Thymus (tissue), 14 donors: ENCODE measurements at places on chromosomes 3 and 15. TPM values are rescaled to one million over a fixed set of nuclear protein-coding genes. Genes with fewer than 3 reads are reported as not detected.
A peak's percentile ranks its signal among the peaks of the same experiment; 100 is the strongest.

DNA sequence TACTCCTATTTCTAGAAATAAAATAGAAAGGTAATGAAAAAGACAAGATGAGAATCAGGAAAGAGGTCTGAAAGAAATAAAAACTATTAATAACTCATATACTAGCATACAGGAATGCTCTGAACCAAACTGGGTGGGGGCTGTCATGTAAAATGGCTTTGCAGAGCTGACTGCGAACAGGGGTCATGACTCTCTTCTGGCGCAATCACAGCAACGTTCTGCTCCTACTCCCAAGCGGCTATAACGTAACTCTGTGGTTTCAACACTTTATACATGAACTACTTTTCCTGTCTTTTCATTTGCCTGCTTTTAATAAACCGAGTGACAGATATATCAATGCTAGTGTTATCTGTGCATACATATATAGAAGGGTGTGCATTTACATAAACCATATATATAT, 116.7 kb downstream of the DLG1 start:
- no peaks in the 10 kb centered on the region for H3K36me3 ChIP-seq
- no peak overlapping the region for H3K27ac ChIP-seq
- no peak for DNase-seq
- H3K27me3 ChIP-seq, result no peaks in the 10 kb centered on the region
- no peak overlapping the region for H3K4me3 ChIP-seq

DNA sequence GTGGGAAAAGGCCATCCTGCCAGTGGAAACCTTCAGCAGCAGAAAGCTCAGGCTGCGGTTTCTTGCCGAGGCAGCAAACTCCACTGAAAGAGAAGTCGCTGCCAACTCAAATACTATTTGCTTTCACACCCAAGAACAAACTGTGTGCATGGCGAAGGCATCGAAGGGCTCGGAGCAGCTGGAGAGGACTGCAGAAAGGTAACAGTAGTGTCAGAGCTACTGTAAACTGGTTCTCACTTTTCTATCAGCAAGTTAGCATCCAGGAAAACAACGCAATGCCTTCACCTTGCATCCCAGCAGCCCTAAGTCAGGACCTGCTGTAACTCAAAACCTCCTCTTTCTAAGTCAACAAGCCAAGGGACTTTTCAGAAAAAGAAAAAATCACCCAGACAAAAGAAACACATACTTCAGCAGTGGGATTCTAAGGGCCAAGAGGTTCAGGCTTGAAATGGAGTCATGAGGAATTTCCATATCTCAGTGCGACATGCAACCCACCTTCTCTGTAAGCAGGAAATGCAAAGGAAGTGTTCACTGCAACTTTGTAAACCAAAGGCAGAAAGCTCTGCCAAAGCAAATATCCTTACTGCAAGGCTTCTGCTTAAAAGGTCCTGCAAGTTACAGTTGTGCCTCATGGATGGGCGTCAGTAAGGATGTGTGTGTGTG, 193.5 kb downstream of the FOXP1 start:
- peaks cover 30% of the 10 kb centered on the region for H3K4me1 ChIP-seq
- peak; percentile 59 for DNase-seq
- no peaks in the 10 kb centered on the region for H3K27me3 ChIP-seq
- H3K36me3 ChIP-seq, result no peaks in the 10 kb centered on the region
- H3K4me3 ChIP-seq, result peak overlapping the region; percentile 5
- peak overlapping the region; percentile 85 for H3K27ac ChIP-seq

GRCh38 chr3:110562621-110563020, 509.0 kb upstream of the NECTIN3 start:
- no peaks in the 10 kb centered on the region for H3K4me1 ChIP-seq
- no peaks in the 10 kb centered on the region for H3K27me3 ChIP-seq
- H3K27ac ChIP-seq, result no peak overlapping the region

DNA sequence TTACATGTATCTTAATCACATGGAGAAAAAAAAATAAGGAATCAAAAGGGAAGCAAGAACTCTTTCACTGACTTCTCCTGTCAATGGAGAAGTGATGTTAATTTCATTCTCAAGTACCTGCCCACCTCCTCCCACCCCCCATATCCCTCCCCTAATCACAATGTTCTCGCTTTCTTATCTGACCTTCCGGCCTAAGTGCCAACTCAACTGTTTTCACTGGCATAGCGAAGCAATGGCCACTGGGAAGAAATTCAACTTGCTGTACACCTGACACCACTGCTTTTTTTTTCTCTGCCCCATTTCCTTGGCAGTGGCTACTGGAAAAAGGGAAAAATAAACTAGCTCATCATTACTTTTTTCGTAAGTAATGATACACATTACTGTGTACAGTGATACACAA, 3.8 kb downstream of the SGO1 start:
- peaks cover 52% of the 10 kb centered on the region for H3K36me3 ChIP-seq
- peaks cover 6% of the 10 kb centered on the region for H3K4me1 ChIP-seq
- H3K27me3 ChIP-seq, result no peaks in the 10 kb centered on the region
- no peak overlapping the region for H3K4me3 ChIP-seq
- DNase-seq, result no peak
- H3K27ac ChIP-seq, result no peak overlapping the region

- no peaks in the 10 kb centered on the region for H3K36me3 ChIP-seq
- no peak for DNase-seq
- no peaks in the 10 kb centered on the region for H3K27me3 ChIP-seq
- no peak overlapping the region for H3K4me3 ChIP-seq
- H3K27ac ChIP-seq, result no peak overlapping the region
- H3K4me1 ChIP-seq, result no peaks in the 10 kb centered on the region
Measured at GRCh38 chr15:60937278-60937677, 291.8 kb downstream of the RORA start.

The TRPM1 gene
- total RNA-seq, result 0.09 TPM

DNA sequence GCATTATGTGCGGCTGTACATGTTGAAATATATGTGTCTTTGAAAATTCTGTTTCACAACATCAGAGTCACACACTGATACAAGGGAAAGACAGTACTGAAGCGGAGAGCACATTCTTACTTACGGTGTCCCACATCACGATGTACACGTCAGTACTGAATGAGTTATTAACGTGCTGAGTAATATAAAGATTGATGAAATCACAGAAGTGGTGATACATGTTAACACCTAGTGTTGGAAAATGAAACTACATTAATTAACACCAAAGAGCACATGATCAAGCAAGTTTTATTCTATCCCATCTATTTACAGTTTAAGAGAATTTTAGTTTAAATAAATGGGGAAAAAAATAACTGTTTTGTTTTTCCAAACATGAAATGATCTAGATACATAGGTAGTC, 15.6 kb downstream of the EOGT start:
- H3K27me3 ChIP-seq, result no peaks in the 10 kb centered on the region
- no peak overlapping the region for H3K27ac ChIP-seq
- H3K4me3 ChIP-seq, result no peak overlapping the region
- no peak for DNase-seq

DNA sequence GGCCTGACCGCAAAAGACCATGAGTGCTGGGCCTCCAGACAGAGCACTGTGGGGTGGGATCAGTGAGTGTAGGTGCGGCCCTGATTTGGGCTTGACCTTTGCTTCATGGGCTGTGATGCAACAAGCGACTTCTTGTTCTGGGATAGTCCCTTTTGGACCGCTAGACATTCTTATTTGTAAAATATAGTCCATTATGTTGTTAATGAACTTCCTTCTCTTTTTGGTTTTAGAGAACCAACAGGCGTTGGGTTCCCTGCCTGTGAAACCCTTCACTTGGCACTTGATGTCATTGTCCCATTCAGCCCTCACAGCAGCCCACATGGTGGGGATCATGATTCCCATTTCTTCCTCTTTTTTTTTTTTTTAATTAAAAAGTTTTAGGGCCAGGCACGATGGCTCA, 15.8 kb upstream of the TRH start:
- DNase-seq, result no peak
- H3K4me3 ChIP-seq, result no peak overlapping the region
- no peaks in the 10 kb centered on the region for H3K36me3 ChIP-seq
- peaks cover 9% of the 10 kb centered on the region for H3K4me1 ChIP-seq
- no peaks in the 10 kb centered on the region for H3K27me3 ChIP-seq

DNA sequence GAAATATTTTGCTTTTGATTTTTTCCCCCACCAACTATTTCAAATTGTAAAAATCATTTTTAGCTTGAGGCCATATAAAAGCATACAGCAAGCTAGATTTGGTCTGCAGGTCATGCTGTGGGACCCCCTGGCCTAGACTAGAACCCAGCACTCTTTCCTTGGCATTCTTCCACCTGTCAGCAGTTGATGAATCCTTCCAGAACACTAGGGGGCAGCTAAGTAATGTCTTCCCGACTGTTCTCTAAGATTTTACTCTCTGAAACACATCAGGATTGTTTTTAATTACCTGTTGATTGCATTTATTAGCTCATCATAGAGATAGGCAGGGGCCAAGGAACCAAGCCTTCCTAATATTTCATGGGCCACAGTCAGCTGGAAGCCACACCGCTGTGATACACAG, 174.5 kb downstream of the CACNA1D start:
- no peaks in the 10 kb centered on the region for H3K36me3 ChIP-seq
- no peaks in the 10 kb centered on the region for H3K27me3 ChIP-seq
- DNase-seq, result no peak
- no peaks in the 10 kb centered on the region for H3K4me1 ChIP-seq

The HACD2 gene
- total RNA-seq, result 12.2 TPM

DNA sequence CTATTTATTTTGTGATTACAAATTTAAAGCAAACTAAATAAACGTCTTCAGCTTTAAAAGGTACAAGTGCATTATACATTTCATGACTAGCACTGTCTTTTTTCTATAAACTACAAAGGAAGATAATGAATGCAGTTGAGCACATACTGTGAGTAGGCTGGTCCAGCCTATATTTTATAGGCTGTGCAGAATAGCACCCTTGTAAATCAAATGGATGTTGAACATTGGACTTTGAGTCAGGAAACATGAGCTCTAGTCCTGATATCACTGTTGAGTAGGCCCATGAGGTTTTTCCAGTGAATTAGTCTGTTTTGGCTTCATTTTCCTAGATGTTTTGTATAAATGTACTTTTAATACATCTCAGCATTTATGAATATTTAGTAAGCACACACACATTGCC, 447.3 kb upstream of the KCNMB2 start:
- no peak for DNase-seq
- H3K27me3 ChIP-seq, result no peaks in the 10 kb centered on the region

The RHCG gene
- total RNA-seq, result 0.85 TPM

GRCh38 chr15:81740416-81740815, 305.4 kb downstream of the MEX3B start:
- no peaks in the 10 kb centered on the region for H3K27me3 ChIP-seq
- no peak for DNase-seq
- no peak overlapping the region for H3K27ac ChIP-seq
- H3K36me3 ChIP-seq, result no peaks in the 10 kb centered on the region
- no peak overlapping the region for H3K4me3 ChIP-seq

DNA sequence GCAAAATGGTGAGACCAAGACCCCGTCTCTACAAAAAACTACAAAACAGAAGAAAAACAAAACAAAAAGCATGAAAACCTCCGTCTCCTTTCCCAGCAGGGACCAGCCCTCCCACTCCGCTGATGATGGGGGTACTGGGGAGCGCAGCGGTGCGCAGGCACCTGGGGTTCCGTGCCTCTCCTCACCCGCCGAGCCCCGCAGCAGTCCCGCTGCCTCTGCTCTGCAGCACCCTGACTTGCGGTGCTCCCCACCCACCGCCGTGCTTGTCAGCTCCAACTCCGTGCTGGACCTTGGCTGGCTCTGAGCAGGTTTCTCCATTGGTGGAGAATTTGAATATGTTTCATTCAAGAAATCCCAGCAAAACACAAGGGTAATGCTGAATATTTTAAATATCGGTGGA, 46.7 kb upstream of the ATP10A start:
- H3K27me3 ChIP-seq, result no peaks in the 10 kb centered on the region
- no peak for DNase-seq
- no peak overlapping the region for H3K4me3 ChIP-seq
- H3K4me1 ChIP-seq, result no peaks in the 10 kb centered on the region

DNA sequence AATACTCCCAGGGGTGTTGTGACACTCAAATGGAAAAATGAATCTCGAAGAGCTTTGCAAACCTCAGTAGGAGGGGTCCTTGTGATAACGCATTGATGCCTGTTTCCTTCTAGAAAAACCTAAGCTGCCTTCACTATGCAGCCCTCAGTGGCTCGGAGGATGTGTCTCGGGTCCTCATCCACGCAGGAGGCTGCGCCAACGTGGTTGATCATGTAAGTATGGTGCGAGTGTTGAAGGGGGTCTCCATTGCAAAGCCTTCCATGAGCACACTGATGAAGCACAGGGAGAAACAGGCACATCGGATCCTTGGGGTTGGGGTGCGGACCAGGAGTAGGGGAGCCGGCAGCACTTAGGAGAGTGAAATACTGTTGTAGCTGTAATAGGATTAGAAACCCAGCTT, 22.3 kb downstream of the ANKDD1A start:
- H3K36me3 ChIP-seq, result no peaks in the 10 kb centered on the region
- H3K4me3 ChIP-seq, result no peak overlapping the region
- no peak overlapping the region for H3K27ac ChIP-seq
- peaks cover 3% of the 10 kb centered on the region for H3K4me1 ChIP-seq
- no peak for DNase-seq

The MAP6D1 gene
- 4.8 TPM for total RNA-seq

The NR2F2 gene
- total RNA-seq, result 2.0 TPM

- DNase-seq, result no peak
- peak overlapping the region; percentile 70 for H3K27ac ChIP-seq
- H3K27me3 ChIP-seq, result no peaks in the 10 kb centered on the region
- H3K4me1 ChIP-seq, result no peaks in the 10 kb centered on the region
- H3K4me3 ChIP-seq, result no peak overlapping the region
- no peaks in the 10 kb centered on the region for H3K36me3 ChIP-seq
Measured at GRCh38 chr15:52076889-52077781, 35.4 kb downstream of the BCL2L10 start.

DNA sequence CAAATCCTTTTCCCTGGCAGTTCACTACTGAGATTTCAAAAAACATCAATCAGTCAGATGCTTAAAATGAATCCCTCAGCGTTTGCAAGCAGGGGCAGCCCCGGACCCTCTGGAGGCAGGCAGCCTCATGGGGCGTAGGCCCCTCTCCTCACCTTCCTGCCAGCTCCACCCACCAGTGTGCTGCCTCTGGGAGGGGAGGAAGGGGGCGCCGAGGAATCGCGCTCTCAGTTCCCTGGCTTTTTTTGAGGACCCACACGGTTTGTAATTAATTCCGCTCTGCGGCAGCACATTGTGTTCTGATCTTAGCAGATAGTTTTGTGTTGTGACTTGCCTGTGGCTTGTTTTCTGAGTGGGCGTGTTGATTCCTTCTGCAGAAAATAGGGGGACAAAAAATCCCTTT, 159.9 kb downstream of the KLF13 start:
- H3K4me3 ChIP-seq, result no peak overlapping the region
- H3K4me1 ChIP-seq, result peaks cover 53% of the 10 kb centered on the region
- no peak for DNase-seq
- H3K27ac ChIP-seq, result no peak overlapping the region
- no peaks in the 10 kb centered on the region for H3K36me3 ChIP-seq
- H3K27me3 ChIP-seq, result peaks cover 27% of the 10 kb centered on the region

DNA sequence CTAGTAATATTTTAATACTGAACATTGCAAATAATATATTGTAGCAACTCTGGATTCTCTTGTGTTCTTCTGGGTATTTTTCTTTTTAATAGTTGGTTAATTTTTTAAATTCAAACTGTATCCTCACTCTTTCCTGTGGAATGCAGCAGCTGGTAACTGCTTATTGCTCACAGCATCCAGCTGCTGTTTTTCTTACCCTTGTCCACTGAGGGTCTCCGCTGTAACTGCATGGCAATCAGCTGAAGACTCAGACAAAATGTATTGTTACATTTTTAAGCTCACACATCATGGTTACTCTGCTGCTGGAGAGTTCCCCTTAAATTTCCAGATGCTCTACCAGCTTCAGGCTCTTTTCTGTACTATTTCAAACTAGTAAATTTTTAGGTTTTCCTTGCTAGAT, 227.6 kb downstream of the MBNL1 start:
- no peaks in the 10 kb centered on the region for H3K36me3 ChIP-seq
